GM13976 (cell line): ENCODE measurements at places on chromosomes 7 and 10.

- DNase-seq = no peak
These were observed 223.5 kb downstream of the CCDC3 start for GRCh38 chr10:12777840-12778585.

GRCh38 chr7:151454305-151454704 is 14.4 kb upstream of the CRYGN start:
- DNase-seq = peak; percentile 21

DNA sequence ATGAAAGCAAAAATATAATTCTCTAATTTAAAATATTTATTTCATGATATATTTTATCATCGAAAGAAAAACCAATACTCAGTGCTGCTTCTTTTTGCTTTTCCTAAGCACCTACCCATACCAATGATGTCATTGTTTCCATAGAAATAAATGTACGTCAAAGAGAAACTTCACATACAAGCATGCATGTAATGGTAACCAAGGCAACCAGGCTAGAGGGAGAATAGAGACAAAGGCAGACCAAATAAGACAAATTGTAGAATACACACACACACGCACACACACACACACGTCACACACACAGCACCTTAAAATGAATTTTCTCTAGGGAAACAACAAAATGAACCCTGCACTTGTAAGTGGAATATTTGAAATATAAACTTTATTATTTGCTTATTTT is 75.5 kb downstream of the MACC1 start:
- peak; percentile 46 for DNase-seq

DNA sequence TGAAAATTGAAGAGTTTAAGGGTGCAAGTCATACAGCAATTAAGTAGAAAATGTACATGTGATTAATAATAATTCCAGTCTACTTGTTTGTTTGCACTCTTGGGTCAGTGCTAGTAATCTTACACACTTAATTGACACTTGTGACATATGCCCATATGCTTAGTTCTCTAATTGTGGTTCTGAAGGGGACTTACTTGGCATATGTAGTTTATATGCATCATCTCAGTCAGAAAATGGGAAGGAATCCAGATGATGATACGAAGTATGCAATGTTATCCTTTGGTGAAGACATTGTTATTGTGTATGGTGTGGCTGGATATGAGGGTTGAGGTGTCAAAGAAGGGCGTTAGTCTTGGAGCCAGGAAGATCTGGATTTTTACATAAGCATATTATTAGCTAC is 193.5 kb upstream of the HDAC9 start:
- DNase-seq = no peak

- DNase-seq = no peak
These were observed 1.5 kb upstream of the CPVL start for GRCh38 chr7:29147821-29148220.

DNA sequence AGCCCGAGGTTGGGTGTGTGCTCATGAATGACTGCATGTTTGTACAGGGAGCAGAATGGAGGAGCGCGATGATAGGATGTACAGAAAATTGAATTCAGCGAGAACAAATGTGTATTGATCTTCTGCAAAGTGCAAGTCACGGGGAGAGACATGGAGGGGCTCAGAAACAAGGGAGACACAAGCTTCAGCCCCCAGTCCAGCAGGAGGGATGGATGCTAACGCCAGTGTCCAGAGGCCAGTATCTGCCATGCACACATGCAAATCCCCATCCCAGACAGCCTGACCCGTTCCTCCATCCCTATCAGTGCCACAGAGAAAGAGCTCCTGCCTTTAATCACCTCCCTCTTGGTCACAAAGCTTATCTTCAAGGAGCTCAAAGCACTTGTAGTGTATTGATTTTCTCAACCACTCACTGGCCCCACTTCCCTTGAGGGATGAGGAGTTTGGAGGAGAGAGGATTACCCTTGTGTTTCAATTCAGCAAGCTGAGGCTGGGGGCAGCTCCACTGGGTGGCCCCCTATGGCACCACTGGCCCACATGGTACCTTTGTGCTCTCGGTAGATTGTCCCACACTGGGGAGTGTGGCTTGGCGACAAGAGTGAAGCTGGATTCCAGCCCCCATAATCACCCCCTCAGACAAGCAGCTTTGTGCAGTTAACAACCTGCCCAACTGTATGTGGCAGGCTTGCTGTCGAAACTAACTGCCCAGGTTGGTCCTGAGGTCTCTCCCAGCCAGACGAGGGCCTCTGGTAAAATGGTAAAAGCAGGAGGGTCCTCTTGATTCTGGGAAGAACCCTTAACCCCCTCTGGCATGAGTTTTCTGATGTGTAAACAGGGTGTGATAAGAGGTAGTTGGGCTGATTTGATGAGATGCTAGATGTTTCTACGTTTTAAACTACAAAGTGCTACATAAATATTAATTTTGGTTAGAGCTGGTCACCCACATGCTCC is 151.6 kb upstream of the UNC5B start:
- DNase-seq = no peak

GRCh38 chr7:12965767-12966166 is 278.3 kb downstream of the ARL4A start:
- DNase-seq = no peak

DNA sequence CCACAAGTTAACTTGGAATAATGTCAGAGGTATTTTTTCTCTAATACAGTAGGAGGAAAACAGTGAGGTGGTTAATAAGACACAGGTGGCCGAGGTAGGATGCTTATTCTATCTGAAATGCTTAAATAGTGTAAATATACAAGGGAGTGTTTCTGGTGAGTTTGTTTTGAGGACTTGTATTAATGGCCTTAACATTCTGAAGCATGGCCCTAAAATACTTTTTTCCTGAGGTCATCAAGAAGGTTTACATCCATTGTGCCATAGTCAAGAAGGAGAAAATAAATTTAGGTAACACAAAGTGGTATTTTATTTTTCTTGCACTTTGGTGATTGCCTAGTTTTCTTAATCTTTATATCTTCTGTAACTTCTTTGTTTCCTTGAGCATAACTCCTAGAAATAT is 18.8 kb downstream of the GNAI1 start:
- no peak for DNase-seq

GRCh38 chr7:47649919-47650318 is 68.0 kb upstream of the TNS3 start:
- DNase-seq = no peak

DNA sequence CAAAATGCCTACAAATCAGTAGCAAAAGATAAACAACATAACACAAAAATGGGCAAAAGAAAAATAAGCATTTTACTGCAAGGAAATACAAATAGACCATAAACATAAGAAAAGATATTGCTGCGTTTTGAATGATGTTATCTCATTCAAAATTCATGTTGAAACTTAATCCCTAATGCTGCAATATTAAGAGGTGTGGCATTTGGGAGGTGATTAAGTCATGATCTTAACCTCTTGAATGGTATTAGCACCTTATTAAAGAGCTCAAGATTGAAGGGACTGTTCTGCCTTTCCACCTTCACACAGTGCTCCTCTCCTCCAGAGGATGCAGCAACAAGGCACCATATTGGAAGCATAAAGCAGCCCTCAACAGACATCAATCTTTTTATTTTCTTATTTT is 12.4 kb upstream of the TNKS2 start:
- no peak for DNase-seq

DNA sequence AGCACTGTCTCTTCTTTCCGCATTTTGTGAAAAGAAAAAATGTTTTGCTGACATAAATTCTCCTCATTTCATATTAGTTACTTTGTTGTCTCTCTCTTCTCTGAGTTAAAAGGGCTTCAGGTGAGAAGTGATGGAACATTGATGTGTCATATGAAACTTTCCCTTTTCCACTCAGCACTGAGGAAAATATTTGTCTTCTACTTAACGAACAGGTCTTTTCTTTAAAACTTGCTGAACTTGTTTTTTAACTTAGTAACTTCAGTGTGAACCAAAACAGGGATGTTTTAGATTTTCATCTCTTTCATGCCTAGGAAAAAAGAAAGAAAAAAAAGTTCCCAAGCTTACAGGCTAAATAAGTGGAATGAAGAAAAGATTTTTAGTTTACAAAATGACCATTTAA is 19.0 kb upstream of the TSPAN12 start:
- DNase-seq = no peak

GRCh38 chr7:21946222-21946709 is 567 bp upstream of the CDCA7L start:
- no peak for DNase-seq

- DNase-seq = no peak
These were observed 1049.8 kb downstream of the LRMDA start for GRCh38 chr10:76481178-76481577.

DNA sequence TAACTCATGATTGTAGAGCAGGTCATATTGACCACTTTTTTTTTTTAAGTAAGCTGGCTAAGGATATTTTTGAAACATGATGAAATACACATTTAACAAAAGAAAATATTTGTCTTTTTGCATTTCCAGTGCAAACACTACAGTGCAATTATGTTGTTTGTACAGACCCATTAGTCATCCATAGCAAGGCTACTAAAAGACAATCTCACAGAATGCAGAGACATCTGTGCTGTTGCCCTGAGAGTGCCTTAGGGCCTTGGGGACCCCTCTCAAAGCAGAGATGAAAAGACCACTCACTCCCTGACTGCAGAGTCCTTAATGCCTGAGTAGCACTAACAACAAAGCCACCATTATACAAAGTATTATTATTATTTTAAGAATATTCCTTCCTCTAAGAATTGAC is 104.5 kb downstream of the NRCAM start:
- DNase-seq = no peak

DNA sequence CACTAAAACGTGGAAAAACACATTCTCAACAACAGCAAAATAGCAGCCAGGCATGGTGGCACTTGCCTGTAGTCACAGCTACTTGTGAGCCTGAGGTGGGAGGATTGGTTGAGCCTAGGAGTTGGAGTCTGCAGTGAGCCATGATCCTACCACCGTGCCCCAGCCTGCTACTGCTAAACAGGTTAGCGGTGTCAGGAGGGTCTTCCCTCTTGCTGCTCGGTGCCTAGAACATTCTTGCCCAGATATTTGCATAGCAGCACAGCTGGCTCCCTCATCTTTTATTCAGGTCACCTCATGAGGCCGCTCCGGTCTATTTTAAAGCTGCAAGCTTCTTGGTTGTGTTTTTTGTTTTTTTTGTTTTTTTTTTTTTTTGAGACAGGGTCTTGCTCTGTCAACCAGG is 2.9 kb upstream of the RABGEF1 start:
- no peak for DNase-seq

- DNase-seq = no peak
These were observed 99.0 kb upstream of the NMT2 start for GRCh38 chr10:15267496-15267895.

GRCh38 chr10:124595143-124595883 is 133.7 kb downstream of the LHPP start:
- no peak for DNase-seq

GRCh38 chr7:101924171-101924570 is 106.7 kb downstream of the CUX1 start:
- no peak for DNase-seq

GRCh38 chr7:37234334-37234733 is 214.3 kb downstream of the ELMO1 start:
- no peak for DNase-seq

DNA sequence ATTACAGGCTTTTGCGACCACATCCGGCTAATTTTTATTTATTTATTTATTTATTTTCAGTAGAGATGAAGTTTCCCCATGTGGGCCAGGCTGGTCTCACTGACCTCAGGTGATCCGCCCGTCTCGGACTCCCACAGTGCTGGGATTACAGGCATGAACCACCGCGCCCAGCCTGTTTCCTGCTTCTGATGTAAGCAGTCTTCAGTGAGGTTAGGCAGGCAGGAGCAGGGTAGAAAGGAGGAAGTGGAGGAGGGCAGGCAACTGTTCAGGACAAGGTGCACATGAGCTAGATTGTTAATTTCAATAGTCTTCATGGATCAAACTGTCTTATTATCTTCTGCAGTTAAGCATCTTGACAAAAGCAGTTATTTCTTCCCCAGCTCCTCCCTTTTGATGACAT is 605.0 kb downstream of the CCSER2 start:
- DNase-seq = no peak

DNA sequence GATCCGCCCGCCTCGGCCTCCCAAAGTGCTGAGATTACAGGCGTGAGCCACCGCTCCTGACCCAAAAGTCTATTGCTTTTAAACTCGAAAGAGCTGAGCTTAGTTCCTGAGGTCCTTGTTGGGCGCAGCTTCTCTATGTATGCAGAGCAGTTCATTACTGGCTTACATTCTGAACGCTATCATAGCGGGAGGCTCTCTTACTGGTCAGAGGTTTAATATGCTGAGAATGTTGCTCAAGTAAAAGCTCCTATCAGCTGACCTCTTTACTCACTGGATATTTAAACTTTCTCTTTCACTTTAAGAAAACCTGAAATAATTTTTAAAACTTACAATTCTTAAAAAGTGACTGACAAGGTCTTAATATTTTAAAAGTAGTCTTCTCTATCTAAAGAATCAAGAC is 160.8 kb upstream of the WNT16 start:
- no peak for DNase-seq

DNA sequence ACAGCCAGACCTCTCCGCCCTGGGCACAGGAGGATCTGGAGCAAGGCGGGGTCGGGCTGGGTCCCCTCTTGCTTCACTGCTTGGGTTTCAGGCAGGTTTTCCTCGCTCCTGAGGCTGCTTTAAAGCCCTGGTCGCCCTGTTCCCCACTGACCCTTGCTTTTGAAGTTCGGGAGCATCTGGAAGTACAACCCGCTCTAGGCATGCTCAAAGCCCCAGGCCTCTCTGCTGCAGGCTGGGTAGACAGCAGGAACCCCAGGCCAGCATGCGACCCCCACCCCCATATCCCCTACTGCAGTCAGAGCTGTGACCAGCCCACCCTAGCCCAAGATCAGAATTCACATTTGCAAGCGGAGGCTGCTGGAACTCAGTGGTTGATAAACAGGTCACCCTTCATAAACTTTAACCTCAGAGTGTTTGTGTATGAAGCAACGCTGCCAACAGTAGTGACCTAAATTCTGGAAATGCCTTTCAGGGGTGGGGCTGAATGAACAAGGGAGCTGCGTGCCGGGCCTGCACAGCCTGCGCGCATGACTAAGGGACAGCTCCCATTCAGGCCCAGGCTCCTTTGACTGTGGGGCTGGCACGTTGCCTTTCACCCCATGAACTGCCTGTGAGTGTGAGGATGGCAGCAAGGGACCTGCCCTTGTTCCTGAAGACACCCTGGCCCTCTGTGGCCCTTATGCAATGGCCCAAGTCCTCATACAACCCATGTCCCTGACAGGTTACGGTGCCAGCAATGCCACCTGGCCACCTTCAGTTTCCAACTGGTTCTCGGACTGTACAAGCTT is 52.5 kb downstream of the PROSER2 start:
- no peak for DNase-seq

- DNase-seq = no peak
These were observed 12.1 kb upstream of the MAGI2 start for GRCh38 chr7:79465551-79465950.

DNA sequence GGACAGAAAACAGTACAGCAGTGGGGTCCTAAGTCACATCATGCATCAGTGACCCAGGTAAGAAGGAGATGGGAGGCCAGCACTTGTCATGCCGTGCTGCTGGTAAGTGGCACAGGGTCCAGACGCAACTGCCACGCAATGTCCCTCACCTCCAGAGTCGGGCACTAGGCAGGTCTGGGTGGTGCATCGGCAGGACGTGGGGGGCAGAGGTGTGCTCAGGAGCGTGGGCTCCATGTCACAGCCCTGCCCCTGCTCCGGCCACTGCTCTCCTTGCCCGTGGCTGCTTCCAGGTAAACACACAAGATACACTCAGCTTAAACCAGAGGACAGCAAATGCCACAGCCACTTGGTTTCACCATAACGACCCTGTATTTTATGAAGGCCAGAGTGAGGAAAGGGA is 47.3 kb downstream of the COBL start:
- no peak for DNase-seq

GRCh38 chr10:112823604-112824003 is 126.4 kb upstream of the TCF7L2 start:
- no peak for DNase-seq
